Activated gamma-delta T cell (primary cell): ENCODE measurements at places on chromosomes 7 and 10.

DNA sequence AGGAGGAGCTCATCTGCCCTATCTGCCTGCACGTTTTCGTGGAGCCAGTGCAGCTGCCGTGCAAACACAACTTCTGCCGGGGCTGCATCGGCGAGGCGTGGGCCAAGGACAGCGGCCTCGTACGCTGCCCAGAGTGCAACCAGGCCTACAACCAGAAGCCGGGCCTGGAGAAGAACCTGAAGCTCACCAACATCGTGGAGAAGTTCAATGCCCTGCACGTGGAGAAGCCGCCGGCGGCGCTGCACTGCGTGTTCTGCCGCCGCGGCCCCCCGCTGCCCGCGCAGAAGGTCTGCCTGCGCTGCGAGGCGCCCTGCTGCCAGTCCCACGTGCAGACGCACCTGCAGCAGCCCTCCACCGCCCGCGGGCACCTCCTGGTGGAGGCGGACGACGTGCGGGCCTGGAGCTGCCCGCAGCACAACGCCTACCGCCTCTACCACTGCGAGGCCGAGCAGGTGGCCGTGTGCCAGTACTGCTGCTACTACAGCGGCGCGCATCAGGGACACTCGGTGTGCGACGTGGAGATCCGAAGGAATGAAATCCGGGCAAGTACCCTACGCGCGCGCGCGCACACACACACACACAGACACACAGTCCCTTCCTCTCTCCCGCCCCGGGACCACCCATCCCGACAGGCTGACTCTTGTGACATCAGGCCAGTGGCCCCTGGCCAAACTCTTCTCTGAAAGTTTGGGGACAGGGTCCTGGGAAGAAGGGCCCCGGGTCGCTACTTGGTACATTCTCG is 538 bp downstream of the TRIM8 start:
- DNase-seq, result peak; percentile 64

DNA sequence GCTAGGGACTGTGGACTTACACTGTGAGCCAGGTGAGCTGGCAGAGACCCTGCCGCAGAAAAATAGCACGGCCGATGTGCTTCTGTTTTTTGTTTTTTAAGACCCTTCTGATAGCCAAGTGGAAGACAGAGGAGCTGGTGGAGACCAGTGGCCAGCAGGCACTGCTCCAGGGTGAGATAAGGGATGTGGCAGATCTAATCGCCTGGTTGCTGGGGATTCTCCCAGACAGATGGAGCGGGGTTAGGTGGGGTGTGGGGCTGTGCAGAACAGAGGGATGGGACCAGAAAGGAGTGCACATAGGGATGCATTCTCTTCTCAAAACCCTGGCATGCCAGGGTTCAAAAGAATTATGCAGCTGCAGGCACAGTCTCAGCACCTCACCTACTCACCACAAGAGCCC is 82.2 kb downstream of the VOPP1 start:
- DNase-seq, result no peak

GRCh38 chr7:48042636-48043035 is 7.3 kb downstream of the C7orf57 start:
- no peak for DNase-seq

DNA sequence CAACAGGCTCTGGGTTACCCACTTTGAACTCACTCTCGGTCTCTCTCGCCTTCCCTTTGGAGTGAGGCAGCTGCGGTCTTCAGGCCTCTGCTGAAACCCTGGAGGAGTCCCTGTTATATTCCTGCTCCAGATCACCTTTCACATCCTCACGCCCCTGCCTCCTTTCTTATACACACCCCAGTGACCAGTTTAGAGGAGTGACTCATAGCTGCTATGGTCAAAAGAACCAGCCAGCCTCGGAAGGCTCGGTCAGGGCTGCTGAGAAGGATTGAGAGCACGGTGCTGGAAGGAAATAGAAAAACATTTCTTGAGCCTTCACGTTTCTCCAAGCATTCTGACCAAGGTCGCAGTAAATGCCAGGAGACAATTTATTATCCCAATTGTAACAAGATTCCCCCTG is 28.3 kb upstream of the SVOPL start:
- no peak for DNase-seq

- DNase-seq, result no peak
These were observed 18.0 kb upstream of the HILPDA start for GRCh38 chr7:128437426-128438332.

DNA sequence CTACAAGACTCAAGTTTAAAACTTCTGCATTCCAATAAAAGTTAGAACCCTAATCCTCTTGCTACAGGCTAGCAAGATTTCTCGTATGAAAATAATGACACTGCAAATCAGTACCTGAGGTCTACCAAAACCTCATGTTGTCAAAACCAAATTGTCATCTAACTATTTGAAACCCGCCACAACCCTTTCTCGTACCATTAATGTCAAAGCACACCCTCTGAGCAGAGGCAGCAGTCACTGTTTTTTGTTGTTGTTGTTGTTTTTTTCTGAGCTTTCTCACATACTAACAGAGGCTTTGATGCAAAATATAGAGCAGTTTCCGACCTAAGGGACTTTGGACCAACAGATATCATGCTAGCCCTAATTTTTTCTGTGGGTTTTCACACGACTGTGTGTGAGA is 563.9 kb upstream of the C7orf33 start:
- no peak for DNase-seq

- DNase-seq, result no peak
These were observed 12.7 kb downstream of the FBXW4 start for GRCh38 chr10:101682172-101682825.

DNA sequence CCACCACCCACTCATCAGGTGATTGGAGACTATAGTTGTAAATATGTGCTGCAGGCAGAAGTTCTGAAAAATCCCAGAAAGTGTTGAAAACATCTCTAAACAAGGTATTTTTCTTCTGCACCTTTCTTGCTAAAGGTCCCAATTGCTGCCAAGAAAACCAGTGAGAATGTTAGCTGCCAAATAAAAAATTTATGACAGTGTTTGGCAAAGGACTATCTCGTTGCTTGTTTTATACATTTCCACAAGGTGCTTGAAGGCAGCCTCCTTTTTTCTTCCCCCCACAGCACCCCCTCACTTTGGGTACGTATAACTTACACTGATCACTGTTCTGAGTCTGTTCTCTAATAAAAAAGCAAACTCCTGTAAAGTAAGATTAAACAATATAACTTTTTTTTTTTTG is 158.6 kb upstream of the TCF7L2 start:
- DNase-seq, result no peak

GRCh38 chr10:22293747-22294404 is 22.3 kb upstream of the COMMD3 start:
- DNase-seq, result no peak

GRCh38 chr10:21191512-21191911 is 294.4 kb upstream of the NEBL start:
- DNase-seq, result no peak

DNA sequence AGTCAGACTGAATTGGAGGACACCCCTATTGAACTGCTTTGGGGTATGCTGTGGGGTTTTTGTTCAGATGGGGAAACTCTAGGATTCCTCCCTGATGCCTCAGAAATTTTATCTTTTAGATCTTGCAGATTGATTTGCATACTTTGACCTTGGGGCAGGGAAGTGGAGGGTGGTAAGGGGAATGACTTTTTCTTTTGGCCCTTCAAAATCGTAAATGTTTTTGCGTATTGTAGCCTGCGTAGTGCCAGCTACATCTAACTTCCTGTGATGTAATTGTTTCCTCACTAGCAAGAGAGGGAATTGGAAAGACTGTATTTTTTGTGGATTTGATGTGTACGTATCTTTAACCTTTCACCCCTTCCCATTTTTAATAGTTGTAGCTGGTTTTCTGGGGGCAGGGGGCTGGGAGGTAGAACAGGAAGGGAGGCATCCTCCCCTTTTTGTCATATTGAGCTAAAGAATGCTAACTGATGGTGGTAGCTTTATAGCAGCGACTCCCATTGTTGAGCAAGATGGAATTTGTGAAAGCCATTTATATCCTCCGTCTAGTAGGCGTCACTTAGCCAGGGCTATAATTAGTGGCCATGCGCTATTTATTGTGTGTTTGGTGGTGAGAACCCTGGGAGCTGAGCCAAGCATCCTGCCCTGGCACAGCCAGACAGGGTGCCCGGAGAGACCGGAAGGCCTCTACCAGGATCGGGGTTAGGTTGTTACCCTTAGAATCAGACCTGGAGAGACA is 11.3 kb downstream of the DUSP5 start:
- no peak for DNase-seq

DNA sequence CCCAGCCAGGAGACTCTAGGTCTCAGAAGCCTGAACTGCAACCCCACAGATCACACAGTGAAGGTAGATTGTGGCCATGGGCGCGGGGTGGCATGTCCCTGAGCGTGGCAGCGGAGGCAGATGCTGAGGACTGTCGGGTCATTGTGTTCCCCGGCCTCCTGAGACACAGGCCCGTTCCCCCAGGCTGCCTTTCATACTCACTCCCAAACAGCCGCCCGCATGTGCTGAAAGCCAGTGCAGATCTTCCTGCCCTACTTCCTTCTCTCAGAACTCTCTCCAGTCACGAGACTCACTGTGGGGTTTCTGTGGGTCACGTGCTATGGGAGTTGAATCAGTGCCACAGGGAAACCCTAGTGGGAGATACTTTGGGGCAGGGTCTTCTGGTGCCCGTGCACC is 48.0 kb downstream of the ZNF467 start:
- DNase-seq, result no peak

DNA sequence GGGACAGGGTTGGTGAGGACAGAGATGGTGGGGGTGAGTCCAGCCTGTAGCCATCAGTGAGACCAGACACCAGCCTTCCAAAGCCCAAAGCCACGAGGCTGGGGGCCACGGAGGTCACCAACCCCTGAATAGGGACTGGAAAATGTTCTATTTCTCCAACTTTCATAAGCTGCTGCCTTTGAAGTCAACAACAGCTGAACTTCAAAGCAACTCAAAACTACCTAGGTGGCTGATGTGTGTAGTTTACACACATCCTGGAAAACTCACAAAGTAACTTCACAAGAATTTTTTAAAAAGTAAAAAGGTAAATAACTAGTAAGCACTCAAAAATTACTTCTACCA is 88.8 kb downstream of the CHST15 start:
- DNase-seq, result no peak

DNA sequence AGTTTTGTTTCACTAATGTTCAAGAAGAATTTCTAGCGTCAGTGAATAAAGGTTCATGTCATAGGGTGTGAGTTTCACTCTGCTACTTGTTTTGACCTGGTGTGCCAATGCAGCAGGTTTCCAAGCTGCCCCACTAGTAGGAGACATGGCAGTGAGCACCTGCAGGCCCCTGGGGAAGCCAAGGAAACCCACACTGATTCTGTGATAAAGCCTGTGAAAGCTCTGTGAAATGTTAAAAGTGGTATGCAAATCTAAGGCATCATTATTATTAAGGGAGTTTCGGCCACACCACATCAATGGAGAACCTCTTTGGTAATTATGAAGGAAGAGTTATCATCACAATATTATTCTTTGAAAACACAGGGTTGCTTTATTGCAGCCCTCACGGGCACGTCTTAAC is 46.4 kb downstream of the ABCB5 start:
- no peak for DNase-seq

DNA sequence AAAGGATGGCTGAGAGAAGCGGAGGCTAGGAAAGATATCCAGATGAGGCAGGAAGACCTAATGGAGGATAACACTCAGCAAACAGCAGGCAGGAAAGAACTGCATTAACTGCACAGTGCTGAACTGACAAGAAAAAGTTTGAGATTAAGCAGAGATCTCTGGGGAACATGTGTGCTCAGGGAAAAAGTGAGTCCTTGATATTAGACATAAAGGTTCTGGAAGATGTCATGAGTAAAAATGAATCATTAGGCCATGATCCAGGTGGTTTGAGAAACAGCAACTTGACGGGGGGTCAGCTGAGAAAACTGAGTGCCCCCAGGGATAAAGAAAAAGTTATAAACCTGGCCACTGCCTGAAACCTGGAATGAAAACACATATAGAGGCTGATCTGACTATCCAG is 27.3 kb upstream of the ANK3 start:
- DNase-seq, result no peak

GRCh38 chr7:144452064-144452463 is 48.6 kb upstream of the NOBOX start:
- no peak for DNase-seq

- DNase-seq, result no peak
These were observed 152.8 kb downstream of the OAT start for GRCh38 chr10:124265776-124266467.

DNA sequence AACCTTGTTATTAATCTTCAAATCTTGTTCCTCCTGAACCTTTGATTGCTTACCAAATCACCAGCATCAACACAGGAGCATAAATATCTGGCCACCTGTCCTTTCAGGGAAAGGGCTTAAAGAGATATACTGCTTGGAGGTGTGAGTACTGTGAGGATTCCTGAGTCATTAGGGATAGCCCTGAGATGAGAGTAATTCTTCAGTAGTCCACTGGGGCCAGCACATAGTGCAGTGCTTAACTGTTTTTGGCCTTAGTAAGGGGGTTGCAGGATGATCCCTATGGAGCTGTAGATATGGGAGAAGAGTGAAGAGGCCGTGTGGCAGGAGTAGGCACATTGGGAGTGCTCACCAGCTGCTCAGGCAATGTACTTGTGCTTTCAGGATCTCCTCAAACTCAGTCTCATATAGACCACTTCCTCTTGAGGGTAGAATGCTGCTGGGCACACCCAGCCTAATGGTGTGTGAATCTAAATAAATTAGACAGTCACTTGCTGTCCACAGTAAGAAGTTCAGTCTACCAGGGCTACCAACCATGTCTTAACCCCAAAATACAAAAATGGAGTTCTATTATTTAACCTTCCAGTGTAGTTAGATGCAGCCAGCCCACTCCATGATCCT is 26.5 kb upstream of the GPR141 start:
- no peak for DNase-seq

GRCh38 chr10:69181433-69181832 is 1.4 kb downstream of the SUPV3L1 start:
- DNase-seq, result no peak

- DNase-seq, result no peak
These were observed 16.3 kb downstream of the TCF7L2 start for GRCh38 chr10:112966194-112966855.

DNA sequence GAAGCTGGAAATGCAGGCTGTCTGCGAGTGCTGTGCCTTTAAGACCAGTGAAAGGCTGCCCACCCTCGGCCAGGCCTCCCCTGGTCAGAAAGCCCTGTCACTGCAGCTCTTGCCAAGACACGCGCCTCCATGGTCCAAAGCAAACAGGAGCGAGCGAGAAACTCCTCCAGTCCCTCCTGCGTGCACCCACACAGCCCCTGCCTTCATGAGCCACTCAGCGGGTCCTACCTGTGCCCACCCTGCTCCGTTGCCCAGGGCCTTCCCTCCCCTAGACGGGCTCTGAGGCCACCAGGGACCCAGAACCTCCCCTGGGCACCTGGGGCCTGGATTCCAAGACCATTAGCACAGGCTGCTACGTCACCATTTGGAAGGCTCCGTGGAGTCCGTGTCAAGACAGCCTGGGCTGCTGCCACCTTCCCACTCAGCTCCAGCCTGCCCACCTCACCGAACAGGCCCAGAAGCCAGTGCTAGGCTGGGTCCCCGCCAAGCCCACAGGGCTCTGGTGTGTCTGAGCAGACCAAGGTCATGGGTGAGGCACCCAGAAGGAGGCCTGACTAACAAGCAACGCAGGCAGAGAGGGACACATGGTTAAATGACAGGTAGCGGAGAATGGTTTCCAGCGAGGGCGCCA is 144.5 kb downstream of the NEURL1 start:
- no peak for DNase-seq

GRCh38 chr10:125827133-125827532 is 3.8 kb downstream of the BCCIP start:
- DNase-seq, result no peak

GRCh38 chr10:18224626-18225445 is 84.6 kb downstream of the CACNB2 start:
- DNase-seq, result no peak

GRCh38 chr10:72626444-72626754 is 520 bp upstream of the MICU1 start:
- no peak for DNase-seq

- no peak for DNase-seq
These were observed 79.8 kb upstream of the PDE1C start for GRCh38 chr7:32150039-32150438.
